ENCODE measurements at places on chromosomes 1 and 21. TPM values are rescaled to one million over a fixed set of nuclear protein-coding genes. Genes with fewer than 3 reads are reported as not detected.

- peak; percentile 2 for DNase-seq
These were observed 897 bp downstream of the EPHX4 start for GRCh38 chr1:92030656-92031107.

GRCh38 chr1:150464422-150464826 lies 22.8 kb upstream of the TARS2 start:
- peak; percentile 73 for DNase-seq

DNA sequence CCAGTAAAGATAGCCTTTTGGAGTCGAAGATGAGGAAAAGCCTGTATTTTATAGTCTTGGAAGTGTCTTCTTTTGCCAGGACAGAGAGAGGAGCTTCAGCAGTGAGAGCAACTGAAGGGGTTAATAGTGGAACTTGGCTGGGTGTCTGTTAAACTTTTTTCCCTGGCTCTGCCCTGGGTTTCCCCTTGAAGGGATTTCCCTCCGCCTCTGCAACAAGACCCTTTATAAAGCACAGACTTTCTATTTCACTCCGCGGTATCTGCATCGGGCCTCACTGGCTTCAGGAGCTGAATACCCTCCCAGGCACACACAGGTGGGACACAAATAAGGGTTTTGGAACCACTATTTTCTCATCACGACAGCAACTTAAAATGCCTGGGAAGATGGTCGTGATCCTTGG lies at the start of gene VCAM1:
TSS of gene VCAM1 (plus strand) at position 253 of the 400 bp plus-strand sequence. CDS start at position 372, 119 bp downstream.
- no peak for DNase-seq

PLA2G4A gene
- total RNA-seq = 74.7 TPM

- no peak for DNase-seq
These were observed 25.1 kb downstream of the PLCH2 start for GRCh38 chr1:2501041-2501819.

ADCY10 gene
- total RNA-seq = 0.09 TPM

All from fibroblast of the aortic adventitia (primary cell).